Inflammatory macrophage (primary cell): ENCODE measurements at places on chromosomes 16 and 17.

GRCh38 chr17:66835476-66835875 lies 559 bp downstream of the CACNG5 start:
- no peak for DNase-seq

GRCh38 chr17:35953720-35954119 lies 10.2 kb upstream of the LYZL6 start:
- no peak for DNase-seq

DNA sequence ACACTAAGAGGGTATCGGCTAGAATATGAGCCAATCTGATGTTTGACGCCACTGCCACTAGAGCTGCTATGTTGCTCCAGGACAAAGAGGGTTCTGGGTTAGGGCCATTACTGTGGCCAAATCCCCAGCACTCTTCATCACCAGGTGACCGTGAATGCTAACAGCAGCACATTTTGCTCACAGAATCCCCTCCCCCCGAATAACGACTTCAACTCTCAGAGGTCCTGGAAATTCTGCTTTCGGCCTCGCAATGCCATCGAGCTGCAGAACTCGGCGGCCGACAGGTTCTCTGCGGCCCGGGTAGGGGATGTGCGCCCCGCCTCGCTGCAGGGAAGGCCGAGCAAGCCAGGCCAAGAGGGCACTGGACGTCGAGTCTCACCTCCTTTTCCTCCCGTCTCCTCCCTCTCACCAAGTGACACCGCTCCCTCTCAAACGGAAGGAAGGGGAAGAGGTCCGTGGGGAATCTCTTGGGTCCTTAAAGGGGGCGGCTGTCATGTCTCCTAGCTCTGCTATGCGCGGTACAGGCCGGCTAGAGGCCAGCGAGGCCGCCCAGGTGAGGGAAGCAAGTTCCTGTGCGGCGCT lies 31.9 kb downstream of the CDK5R1 start:
- DNase-seq, result no peak

GRCh38 chr17:9308069-9308468 lies 267.6 kb downstream of the STX8 start:
- DNase-seq, result no peak

GRCh38 chr17:41624208-41625101 lies at the start of gene KRT17:
KRT17 (minus strand) TSS chr17:41624575; CDS start chr17:41624509, 66 bp downstream.
- peak; percentile 40 for DNase-seq

- no peak for DNase-seq
Measured at GRCh38 chr17:14919094-14919493, 346.0 kb downstream of the PMP22 start.

DNA sequence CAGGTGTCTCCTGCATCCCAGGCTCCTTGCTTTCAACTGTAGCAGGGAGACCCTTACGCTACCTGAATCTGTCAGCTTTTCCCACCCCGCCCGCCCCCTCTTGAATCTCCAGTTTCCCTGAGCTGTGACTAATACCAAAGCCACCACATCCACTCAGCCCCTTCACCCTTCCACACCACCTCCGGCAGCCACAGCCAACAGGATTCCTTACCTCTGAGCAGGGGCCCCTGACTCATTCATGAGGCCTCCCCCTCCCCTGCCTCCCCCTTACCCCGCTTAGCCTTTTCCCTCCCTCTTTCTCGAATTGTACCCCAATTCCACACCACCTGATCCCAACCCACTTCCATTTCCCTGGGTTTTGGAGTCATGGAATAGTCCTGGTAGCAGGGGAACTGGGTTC lies 2.3 kb downstream of the STX1B start:
- no peak for DNase-seq

- DNase-seq, result no peak
Measured at GRCh38 chr16:87127061-87127765, 190.0 kb downstream of the C16orf95 start.

GRCh38 chr17:78237401-78238012 lies 6.1 kb downstream of the TMEM235 start:
- no peak for DNase-seq

DNA sequence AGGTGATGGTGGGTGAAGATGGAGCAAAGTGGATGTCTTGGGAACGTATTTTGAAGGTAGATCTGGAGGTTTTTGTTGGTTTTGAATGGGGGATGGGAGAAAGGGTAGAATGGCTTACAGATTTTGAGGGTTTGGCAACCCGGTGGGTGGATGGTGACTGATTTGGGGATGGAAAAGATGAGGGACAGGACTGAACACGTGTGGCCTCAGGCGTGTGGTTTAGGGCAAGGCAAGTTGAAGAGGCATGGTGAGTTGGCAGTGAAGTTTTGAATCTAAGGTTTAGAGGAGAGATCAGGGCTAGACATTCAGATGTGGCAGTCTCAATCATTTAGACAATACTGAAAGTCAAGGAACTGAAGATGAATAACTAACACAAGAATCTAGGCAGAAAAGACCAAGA lies 5.0 kb upstream of the DCTPP1 start:
- no peak for DNase-seq

- DNase-seq, result no peak
Measured at GRCh38 chr17:81091154-81091553, 56.2 kb downstream of the BAIAP2 start.

GRCh38 chr16:2752850-2753732 lies 653 bp downstream of the SRRM2 start:
- peak; percentile 81 for DNase-seq

GRCh38 chr16:86134802-86135461 lies 236.0 kb downstream of the IRF8 start:
- DNase-seq, result peak; percentile 62

DNA sequence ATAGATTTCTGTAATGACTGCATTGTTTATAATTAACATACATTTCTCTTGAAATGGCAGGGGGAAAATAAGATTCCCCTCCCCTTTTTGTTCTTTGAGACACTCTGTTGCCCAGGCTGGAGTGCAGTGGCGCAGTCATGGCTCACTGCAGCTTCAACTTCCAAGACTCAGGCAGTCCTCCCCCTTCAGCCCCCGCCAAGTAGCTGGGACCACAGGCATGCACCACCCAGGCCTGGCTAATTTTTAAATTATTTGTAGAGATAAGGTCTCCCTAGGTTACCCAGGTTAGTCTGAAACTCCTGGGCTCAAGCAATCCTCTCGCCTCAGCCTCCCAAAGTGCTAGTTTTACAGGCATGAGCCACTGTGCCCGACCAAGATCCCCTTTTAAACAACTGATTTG lies 67.7 kb downstream of the KATNIP start:
- DNase-seq, result no peak

- DNase-seq, result no peak
Measured at GRCh38 chr17:683499-684254, 31.0 kb downstream of the VPS53 start.

DNA sequence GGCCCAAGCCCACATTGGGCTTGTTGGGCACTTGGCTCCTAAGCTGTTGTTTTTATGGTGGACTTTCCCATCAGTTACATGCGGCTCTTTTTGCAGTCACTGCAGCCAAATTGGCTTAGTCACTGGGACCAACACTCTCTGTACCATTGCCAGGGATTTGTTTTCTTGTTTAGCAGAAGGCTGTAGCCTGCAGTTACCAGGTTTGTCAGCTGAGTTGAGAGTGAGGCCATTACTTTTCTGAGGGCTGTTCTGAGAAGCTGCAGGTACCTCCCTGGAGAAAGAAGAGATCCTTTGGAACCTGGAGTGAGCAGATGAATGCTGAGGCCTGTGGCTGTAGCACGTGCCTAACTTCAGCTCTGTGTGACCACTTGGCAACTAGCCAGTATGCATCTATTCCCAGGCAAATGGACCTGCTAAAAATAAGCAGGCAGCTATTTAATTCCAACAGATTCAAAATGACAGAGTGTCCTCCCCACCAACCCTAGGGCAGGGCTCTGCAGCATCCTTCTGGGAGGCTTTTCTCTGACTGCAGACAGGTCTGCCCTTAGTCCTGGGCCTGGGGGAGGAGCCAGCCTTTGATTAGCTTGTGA lies 12.9 kb downstream of the AKAP1 start:
- DNase-seq, result no peak

- DNase-seq, result no peak
Measured at GRCh38 chr17:81557276-81558114, 5.3 kb upstream of the FAAP100 start.

DNA sequence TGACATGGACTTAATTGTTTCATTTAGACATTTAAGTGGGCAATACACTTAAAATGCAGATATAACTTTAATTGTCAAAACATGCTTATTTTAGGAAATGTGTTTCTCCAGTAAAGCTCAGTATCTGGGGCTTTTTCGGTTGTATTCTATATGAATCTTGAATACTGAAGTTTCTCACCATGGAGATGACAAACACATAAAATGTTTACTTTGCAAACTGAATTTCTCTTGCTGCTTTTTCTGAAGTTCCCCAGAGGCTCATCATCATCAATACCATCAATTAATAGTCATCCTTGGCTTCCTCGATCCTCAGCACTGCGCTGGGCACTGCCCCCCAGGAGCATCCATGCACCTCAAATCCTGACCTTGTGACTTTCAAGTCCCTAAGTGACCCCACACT lies 227.3 kb downstream of the WWOX start:
- DNase-seq, result no peak

- no peak for DNase-seq
Measured at GRCh38 chr17:27871407-27871806, 21.8 kb downstream of the LYRM9 start.

DNA sequence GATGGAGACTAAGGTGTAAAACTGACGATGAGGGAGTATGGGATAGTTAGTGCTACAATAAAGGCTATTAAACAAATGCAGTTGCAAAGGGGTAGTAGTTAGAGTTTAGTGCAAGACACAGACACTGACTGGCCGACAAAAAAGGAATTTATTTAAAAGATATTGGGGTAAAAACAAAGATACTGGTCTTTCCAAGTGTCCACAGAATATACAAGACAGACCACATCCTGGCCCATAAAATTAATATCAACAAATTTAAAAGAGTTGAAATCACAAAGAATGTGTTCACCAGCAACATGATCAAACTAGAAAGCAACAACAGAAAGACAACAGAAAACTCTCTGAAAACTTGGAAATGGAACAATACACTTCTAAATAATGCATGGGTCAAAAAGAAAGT lies 54.7 kb downstream of the CFDP1 start:
- DNase-seq, result no peak

DNA sequence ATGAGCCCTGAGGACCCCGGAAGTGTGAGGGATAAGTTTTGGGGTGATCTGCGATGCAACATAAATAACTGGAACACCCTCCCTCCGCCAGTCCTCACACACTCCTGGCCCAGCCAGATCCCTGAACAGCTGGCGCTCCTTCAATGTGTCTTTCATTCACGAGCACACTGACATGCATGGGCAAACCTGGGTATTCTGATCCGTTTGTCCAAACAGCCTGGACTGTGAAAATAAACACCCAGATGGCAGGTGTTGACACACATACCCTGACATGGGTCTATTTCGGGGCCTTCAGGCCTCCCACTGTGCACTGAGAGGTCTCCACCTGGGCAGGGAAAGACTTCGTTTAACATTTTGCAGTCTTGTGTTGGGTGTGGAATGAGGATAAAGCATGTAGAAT lies 3.0 kb upstream of the CPNE2 start:
- no peak for DNase-seq

DNA sequence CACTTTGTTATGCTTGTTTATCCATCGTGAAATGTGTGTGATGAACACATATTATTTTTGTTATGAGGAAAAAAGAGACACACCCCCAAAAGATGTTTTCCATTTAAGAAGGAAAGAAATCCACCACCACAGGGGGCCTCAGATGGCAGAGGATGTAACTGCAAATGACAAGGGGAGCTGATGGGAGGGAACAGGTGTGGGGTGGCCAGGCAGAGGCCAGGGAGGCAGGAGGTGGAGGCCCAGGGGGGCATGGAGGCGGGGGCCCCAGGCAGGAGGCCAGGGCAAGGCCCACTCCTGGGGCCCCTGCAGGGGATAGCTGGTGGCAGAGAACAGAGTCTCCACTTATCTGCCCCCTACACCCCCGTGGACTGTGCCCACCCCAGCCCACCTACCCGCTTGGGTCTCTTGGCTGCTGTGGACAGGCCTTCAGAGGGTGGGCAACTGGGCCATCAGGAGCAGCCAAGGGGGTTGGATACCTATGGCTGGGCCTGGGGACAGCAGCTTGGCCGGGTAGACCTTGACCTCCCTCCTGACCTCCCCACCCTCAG lies 28.0 kb downstream of the PPL start:
- DNase-seq, result no peak

DNA sequence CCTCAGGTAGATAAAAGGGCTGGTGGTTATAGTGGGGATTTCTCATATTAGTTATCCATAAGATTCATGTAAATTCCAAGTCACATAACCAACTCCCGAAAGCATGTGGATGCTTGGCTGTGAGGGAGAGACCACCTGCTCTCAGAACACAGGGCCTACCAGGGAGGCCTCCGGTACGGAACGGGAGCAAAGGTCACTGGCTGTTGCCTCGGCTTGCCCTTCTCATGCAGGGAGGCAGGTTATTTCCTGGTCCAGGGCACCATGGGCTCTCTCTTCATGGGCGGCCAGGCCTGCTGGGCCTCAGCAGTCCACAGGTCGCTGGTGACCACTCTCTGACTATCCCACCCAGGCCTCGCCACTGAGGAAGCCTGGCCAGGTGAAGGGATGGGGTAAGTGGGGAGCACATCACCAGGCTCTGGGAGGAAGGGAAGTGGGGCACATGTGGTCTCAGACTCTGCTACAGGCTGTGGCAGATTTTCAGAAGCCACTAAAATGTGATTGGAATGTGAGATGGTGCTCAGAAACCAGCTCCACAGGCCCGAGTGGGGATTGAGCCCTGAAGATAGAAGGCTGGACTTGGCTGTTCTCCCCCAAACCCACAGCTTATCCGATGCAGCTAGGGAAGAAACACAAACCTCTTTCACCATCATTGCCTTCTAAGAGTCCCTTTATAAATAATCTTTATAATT lies 45.4 kb downstream of the HNF1B start:
- DNase-seq, result no peak

- no peak for DNase-seq
Measured at GRCh38 chr17:80675438-80676095, 130.9 kb downstream of the RPTOR start.

GRCh38 chr16:1300664-1301476 lies 8.6 kb upstream of the UBE2I start:
- peak; percentile 63 for DNase-seq
